ENCODE measurements at places on chromosomes 1 and 21.

- no peak for DNase-seq
Measured at GRCh38 chr1:29827801-29828525, 591.6 kb downstream of the PTPRU start.

DNA sequence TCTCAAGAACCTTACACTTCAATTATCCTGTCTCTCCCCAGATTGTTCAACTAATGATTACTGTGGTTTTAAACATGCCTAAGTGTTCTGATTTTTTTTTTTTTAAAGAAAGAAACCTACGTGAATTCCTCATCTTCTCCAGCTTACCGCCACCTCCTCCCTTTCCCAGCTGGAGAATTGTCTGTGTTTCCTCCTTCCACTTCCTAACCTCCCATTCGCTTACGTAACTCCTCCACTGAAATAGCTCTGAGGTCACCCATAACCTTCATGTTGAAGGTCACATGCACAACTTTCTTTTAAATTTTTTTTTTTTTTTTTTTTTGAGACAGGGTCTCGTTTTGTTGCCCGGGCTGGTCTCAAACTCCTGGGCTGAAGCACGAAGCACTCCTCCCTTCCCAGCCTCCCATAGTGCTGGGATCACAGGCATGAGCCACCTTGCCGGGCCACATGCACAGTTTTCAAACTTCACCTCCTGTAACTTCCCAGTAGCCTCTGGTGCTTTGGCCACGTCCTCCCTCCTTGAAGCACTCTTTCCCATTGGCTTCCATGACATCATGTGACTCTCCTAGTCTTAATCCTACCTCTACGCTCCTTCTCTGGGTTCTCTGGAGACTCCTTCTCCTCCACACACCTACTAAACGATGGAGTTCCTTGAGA is 9.8 kb upstream of the CAPZB start:
- no peak for DNase-seq

- no peak for DNase-seq
Measured at GRCh38 chr1:223298701-223299100, 65.3 kb downstream of the SUSD4 start.

- no peak for DNase-seq
Measured at GRCh38 chr1:54378157-54378873, 27.9 kb downstream of the SSBP3 start.

DNA sequence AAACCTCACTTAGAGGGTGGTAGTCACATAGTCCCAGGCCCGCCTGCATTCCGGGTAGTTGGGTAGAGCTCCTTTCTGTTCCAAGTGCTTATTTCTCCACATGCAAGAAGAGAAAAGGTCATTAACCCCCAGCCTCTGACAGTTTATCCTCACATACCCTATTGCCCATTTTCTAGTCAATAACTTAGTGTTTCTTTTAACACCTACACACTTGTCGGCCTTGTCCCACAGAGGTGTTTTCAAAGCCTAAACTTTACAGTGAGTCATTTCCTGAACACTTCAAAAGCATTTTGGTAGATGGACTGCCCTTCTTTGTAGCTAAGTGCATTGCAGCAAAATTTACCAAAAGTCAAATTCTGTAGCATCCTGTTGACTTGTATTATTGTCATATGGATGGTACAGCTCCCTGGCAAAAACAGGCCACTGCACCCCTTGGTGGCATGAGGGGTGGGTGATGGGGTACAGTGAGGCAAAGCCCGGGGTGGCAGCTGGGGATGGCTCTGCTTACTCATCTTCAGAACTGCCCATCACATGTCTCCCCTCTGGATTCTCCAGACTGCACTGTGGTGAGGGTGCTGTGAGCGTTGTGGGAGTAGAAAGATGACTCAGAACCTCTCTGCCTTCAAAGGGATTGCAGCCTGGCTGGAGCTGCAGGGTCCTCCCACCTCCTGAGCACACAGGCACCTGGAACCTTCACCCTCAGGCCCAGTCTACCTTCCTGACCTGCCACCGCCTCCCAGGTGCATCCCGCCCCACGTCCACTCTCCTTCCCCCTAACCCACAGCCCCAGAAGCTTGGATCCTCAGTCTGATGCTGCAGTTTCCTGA is 45.8 kb upstream of the DMRTB1 start:
- peak; percentile 79 for DNase-seq

DNA sequence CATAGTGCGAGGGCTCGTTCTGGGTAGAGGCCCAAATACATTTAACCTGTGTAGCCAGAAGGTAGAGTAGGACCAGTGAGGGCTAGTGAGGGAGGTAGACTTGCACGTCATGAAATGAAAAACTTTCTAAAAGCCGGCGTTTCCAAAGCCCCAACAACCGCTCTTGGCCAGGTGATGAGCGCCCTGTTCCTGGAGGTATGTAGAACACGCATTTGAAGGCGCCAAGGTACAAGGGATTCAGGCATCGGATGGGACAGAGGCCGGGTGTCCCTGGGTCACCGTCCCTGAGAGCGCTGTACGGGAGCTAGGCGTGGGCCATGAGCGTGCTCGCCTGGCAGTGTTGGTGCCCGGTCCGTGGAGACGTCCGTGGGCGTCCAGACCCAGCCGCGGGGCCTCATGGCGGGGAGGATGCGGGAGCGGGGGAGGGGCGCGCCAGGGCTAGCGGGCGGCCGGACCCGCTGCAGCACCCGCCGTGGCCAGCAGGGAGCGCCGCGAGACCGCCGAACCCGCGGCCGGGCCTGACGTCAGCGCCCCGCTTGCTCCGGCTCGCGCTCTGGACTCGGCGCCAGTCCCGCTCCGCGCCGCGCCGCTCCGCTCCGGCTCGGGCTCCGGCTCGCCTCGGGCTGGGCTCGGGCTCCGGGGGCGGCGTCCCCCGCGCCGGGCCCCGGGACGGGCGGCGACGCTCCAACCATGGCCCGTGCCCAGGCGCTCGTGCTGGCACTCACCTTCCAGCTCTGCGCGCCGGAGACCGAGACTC is at the start of gene PTPRU:
Gene PTPRU (plus strand): TSS at position 568 of the 757 bp plus-strand sequence. CDS start 123 bp downstream, at position 691.
- DNase-seq: peak; percentile 98

- DNase-seq: no peak
Measured at GRCh38 chr1:66285618-66286270, 248.2 kb upstream of the SGIP1 start.

GRCh38 chr1:178220094-178220493 is 126.2 kb downstream of the RASAL2 start:
- no peak for DNase-seq

DNA sequence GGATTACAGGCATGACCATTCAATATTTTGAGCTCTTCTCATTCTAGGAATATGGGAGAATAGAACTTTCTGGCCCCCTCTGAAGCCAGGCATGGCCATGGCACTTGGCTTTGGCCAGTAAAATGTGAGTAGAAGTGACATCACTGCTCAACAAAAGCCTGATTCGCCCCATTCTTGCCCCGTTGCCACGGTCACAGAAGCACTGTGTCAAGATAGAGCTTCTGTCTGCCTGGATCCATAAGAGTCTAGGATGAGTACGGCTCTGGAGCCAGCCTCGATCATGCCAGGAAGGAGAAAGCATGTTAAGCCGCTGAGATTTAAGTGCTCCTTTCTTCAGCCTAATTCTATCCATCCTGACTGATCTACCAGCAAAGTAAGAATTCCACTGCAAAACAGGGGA is 113.1 kb downstream of the TIAM1 start:
- no peak for DNase-seq

DNA sequence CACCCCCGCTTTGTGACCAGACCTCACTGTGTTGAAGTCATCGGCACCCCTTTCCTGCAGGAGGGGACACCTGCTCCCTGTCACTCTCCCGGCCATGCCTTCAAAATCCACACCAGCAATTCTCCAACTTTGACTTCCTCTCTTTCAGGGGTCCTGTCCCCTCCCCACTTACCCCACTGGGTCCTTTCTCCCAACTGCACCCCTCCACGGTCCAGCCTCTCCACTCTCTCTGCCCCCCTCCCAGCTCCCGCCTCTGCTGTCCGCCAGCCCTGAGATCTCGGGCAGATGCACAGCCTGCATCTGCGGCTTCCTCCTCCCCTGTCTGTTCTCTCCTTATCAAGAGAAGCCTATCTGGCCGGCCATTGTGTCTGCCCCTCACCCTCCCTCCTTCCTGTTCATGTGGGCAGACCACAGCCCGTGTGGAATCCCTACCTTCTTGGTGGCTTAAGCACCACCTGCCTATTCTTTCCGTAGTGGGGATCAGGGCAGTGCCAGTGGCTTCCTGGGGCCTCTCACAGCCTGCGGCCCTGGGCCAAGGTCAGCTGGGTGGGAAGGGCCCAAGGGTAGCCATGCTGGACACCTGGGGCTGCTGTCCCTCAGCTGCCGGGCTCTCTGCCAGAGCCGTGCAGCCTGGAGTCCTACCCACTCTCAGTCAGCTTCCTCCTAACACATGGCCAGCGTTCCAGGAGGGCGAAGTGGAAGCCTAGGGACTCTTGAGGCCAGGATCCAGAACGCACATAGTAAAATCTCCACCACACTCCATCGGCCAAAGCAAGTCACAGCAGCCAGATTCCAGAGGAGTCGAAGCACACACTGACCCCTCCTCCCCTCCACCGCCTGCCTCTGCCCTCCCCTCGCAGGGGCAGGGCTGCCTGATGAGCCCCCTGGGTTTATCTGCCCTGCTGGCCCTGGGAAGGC is 5.1 kb upstream of the HES4 start:
- DNase-seq: no peak

DNA sequence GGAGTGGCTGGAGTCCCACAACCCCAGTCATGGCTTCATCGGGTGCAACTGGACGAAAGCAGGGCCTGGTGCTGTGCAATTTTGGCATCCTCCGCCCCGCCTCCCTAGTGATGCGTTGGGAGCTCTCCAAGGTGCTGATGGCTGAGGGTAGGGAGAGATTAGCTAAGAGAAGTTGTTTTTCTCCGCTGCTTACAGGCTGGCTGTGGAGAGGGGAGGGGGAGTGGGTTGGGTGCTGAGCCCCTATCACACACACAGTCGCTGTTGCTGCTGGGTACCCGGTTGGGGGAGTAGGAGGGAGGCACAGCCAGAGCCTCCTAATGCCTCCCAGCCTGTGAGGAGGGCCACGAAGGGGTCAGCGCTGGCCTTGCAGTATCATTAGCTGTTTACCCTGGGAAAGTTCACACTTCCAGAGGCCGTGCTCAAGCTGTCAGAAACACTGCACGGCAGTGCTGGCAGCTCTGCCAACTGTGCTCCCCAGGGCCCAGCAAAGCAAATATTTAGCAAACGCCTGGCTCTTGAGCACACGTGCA is 110.0 kb downstream of the GRIK3 start:
- peak; percentile 73 for DNase-seq

Data from activated CD8-positive, alpha-beta memory T cell treated with anti-CD3 and anti-CD28 coated beads, Interleukin-2, amount 50 U/mL, for 48 hours (primary cell).